Thyroid gland (tissue), 4 donors: ENCODE measurements at places on chromosomes 3 and 15. TPM values are rescaled to one million over a fixed set of nuclear protein-coding genes. Genes with fewer than 3 reads are reported as not detected.

DNA sequence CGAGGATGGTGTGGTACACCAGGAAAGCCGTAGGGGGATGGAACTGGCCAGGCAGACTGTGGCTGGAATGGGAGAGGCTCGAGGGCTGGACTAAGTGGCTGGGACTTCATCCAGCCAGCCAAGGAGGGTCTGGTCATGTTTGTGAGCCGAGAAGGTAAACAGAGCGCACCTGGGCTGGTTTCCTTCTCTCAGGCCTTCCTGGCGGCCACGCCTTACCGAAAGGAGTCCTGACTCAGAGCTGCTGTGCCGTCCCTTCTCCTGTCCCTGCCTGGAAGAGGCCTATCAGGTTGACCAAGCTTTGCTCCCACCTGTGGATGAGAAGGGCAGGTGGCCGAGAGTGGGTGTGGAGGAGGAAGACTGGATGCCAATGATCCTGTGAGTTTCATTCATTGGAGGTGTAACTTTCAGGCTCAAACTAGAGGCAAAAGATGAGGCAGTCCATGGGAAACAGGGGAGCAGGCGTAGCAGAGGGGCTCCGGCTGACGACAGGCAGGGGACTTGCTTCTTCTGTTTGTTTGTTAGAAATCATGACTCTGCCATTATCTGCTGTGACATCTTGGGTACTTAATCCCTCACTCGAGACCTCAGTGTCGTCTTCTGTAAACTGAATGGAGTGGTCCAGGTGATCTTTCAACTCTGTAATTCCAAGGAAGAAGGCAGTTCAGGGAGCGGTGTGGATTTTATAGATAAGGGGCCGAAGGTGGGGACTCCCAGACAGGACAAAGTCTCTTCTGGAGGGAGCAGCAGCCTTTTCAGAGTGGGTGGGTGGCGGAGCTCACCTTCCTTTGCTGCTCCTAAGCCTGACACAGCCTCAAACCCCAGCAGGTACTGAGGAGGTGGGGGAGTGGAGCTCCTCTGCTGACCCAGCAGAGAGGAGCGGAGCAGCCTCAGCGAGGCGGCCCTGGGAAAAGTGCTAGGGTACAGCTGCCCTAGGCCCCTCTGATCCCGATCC, 71.8 kb upstream of the GATM start:
- no peaks in the 10 kb centered on the region for H3K4me1 ChIP-seq
- H3K27ac ChIP-seq, result no peak overlapping the region
- no peaks in the 10 kb centered on the region for H3K36me3 ChIP-seq
- H3K4me3 ChIP-seq, result no peak overlapping the region

DAPK2 gene
- 105 TPM for total RNA-seq

DNA sequence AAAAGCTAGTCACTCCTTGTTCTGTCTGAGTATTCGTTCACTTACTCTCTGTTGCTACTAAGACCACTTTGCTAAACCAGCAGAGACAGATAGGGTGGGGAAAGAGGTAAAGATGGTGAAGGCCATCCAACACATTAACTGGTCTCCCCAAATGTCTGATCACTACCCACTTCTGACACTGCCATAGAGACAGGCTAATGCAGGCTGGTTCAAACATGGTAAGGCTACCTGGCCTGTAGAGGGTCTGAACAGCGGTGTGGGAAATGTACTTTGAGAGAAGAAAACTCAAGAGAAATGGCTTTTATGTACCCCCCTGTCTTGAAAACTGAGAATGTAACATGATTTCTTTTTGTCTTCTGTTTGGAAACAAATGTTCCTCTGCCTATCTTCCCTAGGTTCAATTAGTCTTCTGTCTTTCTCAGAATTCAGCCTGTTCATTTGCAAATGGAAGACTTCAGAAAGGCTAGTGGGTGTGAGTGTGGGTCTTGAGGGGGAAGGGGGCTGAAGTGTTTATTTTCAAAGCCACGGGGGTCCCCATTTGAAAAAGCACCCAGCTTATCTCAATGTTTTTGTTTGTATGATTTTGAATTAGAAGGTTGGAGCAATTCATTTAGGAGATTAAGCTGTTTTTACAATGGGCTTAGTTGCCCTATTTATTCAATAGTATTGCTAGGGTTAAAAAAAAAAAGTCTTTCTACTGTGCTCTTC, 15.8 kb downstream of the ALDH1A2 start:
- no peak overlapping the region for H3K4me3 ChIP-seq
- no peak for DNase-seq
- H3K4me1 ChIP-seq, result no peaks in the 10 kb centered on the region
- no peak overlapping the region for H3K27ac ChIP-seq
- no peaks in the 10 kb centered on the region for H3K36me3 ChIP-seq
- no peaks in the 10 kb centered on the region for H3K27me3 ChIP-seq

DNA sequence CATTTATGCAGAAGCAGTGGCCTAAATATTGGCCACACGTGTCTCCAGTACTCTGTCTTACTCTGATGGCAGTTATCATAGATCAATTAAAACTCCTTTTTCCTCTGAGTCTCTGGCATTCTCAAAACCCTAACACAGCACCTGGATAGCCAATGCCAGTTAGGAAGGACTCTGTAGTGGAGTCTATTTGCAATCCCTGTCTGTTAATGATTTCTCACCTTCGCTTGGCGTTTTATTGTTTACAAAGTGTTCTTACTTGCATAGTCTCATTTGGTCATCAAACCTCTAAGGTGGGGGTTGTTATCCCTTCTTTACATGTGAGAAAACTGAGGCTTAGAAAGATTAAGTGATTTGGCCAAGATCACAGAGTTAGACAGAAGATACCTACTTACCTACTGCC, 258.8 kb downstream of the IL5RA start:
- H3K4me1 ChIP-seq, result no peaks in the 10 kb centered on the region
- no peaks in the 10 kb centered on the region for H3K27me3 ChIP-seq
- no peak overlapping the region for H3K27ac ChIP-seq
- no peaks in the 10 kb centered on the region for H3K36me3 ChIP-seq
- H3K4me3 ChIP-seq, result no peak overlapping the region
- DNase-seq, result no peak

DNA sequence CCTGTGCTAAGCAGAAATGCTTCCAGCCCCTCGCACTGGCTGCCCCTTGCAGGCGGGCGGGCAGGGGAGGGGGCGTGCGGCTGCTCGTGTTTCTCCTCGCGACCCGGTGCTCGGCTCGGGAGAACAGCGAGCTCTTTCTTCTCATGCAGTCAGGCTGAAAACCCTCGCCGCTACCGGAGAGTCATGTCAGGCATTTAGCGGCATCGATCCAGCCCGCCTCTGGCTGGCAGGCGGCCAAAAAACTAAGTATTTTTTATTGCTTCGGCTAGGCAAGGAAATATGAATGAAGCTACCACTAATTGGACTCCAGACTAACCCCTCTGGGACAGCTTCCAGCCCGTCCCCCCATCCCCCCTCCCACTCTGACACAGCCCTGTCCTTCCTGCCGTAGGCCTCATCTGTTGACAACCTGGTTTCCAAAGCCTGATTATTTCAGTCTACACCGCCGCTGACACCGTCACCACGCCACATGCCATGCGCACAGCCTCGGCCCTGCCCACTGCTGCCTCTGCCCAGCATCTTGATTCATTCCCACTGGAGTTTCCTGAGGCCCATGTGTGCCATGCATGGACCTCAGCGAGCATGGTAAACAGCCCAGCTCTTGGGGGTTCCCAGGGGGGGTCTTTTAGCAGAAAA, 35.3 kb downstream of the TLE3 start:
- H3K4me3 ChIP-seq, result no peak overlapping the region
- H3K36me3 ChIP-seq, result peaks cover 33% of the 10 kb centered on the region
- H3K27me3 ChIP-seq, result no peaks in the 10 kb centered on the region
- peak; percentile 87 for DNase-seq
- H3K4me1 ChIP-seq, result peaks cover 66% of the 10 kb centered on the region
- peak overlapping the region; percentile 6 for H3K27ac ChIP-seq

CACNA2D3 gene
- total RNA-seq, result 4.8 TPM
